ENCODE measurements at places on chromosomes 12 and 14. TPM values are rescaled to one million over a fixed set of nuclear protein-coding genes. Genes with fewer than 3 reads are reported as not detected.

- no peaks in the 10 kb centered on the region for H3K27me3 ChIP-seq
- no peaks in the 10 kb centered on the region for H3K4me1 ChIP-seq
- no peak overlapping the region for H3K27ac ChIP-seq
Observed at GRCh38 chr12:116404913-116405611, 127.6 kb upstream of the MED13L start.

- no peak overlapping the region for H3K27ac ChIP-seq
- H3K4me1 ChIP-seq = no peaks in the 10 kb centered on the region
- no peak overlapping the region for H3K4me3 ChIP-seq
- H3K27me3 ChIP-seq = no peaks in the 10 kb centered on the region
- H3K36me3 ChIP-seq = peaks cover 64% of the 10 kb centered on the region
Observed at GRCh38 chr12:109912855-109913321, 12.8 kb downstream of the TCHP start.

- no peaks in the 10 kb centered on the region for H3K36me3 ChIP-seq
- peaks cover 58% of the 10 kb centered on the region for H3K27me3 ChIP-seq
- H3K27ac ChIP-seq = no peak overlapping the region
- DNase-seq = no peak
- H3K4me1 ChIP-seq = no peaks in the 10 kb centered on the region
Observed at GRCh38 chr12:100716945-100717732, 77.4 kb upstream of the ANO4 start.

DNA sequence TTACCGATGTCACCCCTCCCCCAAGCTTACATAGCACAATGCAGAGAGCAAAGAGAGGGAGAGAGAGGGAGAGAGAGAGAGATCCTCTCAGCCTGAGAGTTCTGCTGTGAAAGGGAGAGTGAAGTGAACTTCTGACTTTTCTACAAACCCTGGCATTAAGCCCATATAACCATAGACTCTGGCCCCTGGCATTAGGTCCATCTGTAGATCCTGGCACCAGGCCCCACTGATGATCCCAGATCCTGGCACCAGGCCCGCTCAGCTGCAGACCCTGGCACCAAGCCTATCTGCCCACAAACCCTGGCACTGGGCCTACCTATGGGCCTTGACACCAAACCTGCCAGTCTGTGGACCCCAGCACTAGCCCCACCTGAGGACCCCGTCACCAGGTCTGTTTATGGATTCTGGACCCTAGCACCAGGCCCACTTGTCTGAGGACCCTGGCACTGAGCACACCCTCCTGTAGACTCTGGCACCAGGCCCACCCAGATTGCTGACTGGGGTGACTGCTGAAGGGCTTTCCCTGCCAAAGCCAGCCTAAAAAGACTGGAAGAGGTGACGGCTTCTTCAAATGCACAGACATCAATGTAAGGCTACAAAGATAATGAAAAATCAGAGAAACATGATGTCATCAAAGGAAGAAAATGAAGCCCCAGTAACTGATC, 14.5 kb upstream of the KRT83 start:
- no peaks in the 10 kb centered on the region for H3K36me3 ChIP-seq
- peaks cover 3% of the 10 kb centered on the region for H3K4me1 ChIP-seq
- no peak overlapping the region for H3K27ac ChIP-seq

DNA sequence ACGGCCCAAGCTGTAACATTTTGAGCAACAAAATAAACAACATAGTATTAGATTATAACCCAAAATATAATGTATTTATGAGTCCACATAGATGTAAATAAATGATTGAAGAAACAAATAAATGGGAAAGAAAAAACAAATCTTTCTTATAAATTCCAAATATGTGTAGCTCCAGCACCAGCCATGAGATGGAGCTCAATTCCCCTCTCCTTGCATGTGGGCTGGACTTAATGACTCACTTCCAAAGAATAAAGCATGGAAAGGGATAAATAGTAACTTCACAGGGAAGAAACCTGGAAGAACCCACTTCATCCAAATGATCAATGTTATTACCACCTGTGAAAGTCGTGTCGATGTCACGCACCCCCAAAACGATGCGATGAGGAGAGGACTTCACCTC, 158.8 kb downstream of the RPAP3 start:
- DNase-seq = no peak
- no peaks in the 10 kb centered on the region for H3K27me3 ChIP-seq
- H3K4me1 ChIP-seq = peaks cover 7% of the 10 kb centered on the region
- no peak overlapping the region for H3K4me3 ChIP-seq

DNA sequence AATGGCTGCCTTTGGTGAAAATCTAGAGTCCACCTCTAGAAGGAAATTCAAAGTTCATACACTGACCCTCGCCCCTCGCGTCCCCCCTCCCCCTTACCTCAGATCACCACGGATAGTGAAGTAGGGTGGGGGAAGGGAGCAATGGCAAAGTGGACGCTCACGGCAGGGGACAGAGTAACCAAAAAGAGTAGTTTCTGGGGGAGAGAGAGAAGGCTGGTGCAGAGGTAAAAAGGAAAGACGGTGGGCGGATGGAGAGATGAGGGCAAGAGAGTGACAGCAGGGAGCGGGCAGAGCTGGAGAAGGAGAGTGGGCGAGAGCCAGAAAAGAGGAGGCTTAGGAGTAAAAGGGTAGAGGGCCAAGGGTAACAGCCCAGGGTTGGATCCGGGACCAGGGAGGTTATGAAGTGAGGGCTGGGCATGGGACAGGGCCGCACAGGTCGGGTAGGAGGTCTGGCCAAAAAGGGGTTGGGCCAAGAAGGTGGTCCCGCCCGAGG, 423 bp downstream of the ALDH6A1 start:
- peak overlapping the region; percentile 99 for H3K4me3 ChIP-seq
- peaks cover 31% of the 10 kb centered on the region for H3K4me1 ChIP-seq
- DNase-seq = no peak
- peak overlapping the region; percentile 97 for H3K27ac ChIP-seq
- peaks cover 6% of the 10 kb centered on the region for H3K36me3 ChIP-seq

GRCh38 chr12:108477055-108477880, 37.8 kb upstream of the FICD start:
- H3K27me3 ChIP-seq = peaks cover 2% of the 10 kb centered on the region
- H3K4me3 ChIP-seq = no peak overlapping the region
- no peak for DNase-seq
- no peaks in the 10 kb centered on the region for H3K4me1 ChIP-seq
- no peaks in the 10 kb centered on the region for H3K36me3 ChIP-seq
- H3K27ac ChIP-seq = no peak overlapping the region

DNA sequence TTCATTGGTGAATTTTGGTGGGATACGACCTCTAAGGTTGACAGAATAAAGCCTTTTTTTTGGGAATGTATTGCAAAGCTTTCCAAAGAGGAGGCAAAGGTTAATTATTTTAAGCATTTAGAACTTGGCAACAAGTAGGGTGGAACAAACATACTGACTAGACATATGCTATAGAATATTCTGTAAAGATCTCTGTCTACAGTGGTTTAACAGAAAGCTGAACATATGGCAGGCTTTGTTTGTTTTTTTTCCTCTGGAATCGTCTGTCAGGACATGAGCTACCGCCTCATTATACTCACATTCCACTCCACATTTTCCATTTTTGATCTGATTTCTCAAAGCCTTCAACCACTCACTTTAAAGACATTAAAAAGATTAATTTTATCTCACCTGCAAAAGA, 153.4 kb upstream of the PELI2 start:
- no peak for DNase-seq
- no peak overlapping the region for H3K4me3 ChIP-seq
- H3K27ac ChIP-seq = no peak overlapping the region
- H3K4me1 ChIP-seq = no peaks in the 10 kb centered on the region
- no peaks in the 10 kb centered on the region for H3K36me3 ChIP-seq

- no peak overlapping the region for H3K4me3 ChIP-seq
- H3K27ac ChIP-seq = no peak overlapping the region
- peaks cover 29% of the 10 kb centered on the region for H3K27me3 ChIP-seq
Observed at GRCh38 chr14:24330973-24331674, 3.7 kb downstream of the ADCY4 start.

GRCh38 chr14:32393119-32393518, 64.0 kb downstream of the AKAP6 start:
- H3K36me3 ChIP-seq = no peaks in the 10 kb centered on the region
- H3K4me3 ChIP-seq = no peak overlapping the region
- peaks cover 5% of the 10 kb centered on the region for H3K27me3 ChIP-seq
- no peak overlapping the region for H3K27ac ChIP-seq
- H3K4me1 ChIP-seq = no peaks in the 10 kb centered on the region
- DNase-seq = no peak

- no peak overlapping the region for H3K4me3 ChIP-seq
- H3K27me3 ChIP-seq = peaks cover 4% of the 10 kb centered on the region
- no peak overlapping the region for H3K27ac ChIP-seq
- peaks cover 14% of the 10 kb centered on the region for H3K4me1 ChIP-seq
Observed at GRCh38 chr12:13592063-13592942, 389.1 kb downstream of the GRIN2B start.

GRCh38 chr12:75913502-75914351, 117.8 kb downstream of the PHLDA1 start:
- H3K27ac ChIP-seq = peak overlapping the region; percentile 65
- H3K4me1 ChIP-seq = peaks cover 25% of the 10 kb centered on the region
- H3K4me3 ChIP-seq = no peak overlapping the region
- peak; percentile 63 for DNase-seq
- H3K36me3 ChIP-seq = no peaks in the 10 kb centered on the region
- peaks cover 3% of the 10 kb centered on the region for H3K27me3 ChIP-seq

DNA sequence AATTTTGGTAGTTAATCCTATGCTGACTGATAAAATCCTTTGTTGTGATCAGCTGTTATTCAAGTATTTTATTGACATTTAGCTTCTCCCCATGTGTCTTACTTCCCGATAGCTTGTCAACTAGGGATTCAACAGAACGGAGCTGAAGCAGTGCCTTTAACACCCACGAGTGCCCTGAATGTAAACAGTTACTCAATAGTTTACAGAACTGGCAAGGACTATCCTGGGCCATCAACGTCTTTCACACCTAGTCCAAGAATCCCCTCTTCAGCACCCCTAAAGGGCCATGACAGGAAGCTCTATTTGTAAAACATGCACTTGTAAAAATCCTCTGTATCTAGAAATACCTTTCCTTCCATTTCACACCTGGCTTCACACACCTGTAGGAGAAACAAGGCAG, 45.3 kb downstream of the SETD3 start:
- no peak overlapping the region for H3K4me3 ChIP-seq
- no peaks in the 10 kb centered on the region for H3K27me3 ChIP-seq
- H3K27ac ChIP-seq = no peak overlapping the region
- H3K36me3 ChIP-seq = peaks cover 53% of the 10 kb centered on the region
- H3K4me1 ChIP-seq = peaks cover 28% of the 10 kb centered on the region
- no peak for DNase-seq

GRCh38 chr12:58341791-58342190, 400.4 kb downstream of the ATP23 start:
- no peaks in the 10 kb centered on the region for H3K4me1 ChIP-seq
- no peak for DNase-seq
- H3K27me3 ChIP-seq = no peaks in the 10 kb centered on the region
- no peak overlapping the region for H3K27ac ChIP-seq
- H3K36me3 ChIP-seq = no peaks in the 10 kb centered on the region
- no peak overlapping the region for H3K4me3 ChIP-seq

DNA sequence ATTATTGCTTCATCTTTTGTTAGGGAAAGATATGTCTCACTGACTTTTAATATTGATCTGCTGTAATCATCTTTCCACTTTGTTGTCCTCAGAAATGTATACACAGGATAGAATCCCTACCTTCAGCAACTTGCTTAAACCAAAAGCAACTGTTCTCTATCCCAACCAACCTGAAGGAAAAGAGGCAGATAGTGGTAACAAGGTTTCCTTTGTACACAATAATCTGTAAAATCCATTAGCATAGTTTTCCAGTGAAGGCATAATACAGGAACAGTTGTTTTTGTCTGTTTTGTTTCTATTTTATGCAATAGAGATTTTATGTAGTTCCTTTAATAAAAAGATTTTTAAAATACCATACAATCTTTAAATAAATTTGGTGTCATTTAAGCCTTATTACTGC, 170.5 kb downstream of the PIK3C2G start:
- no peak for DNase-seq
- H3K4me1 ChIP-seq = no peaks in the 10 kb centered on the region
- no peak overlapping the region for H3K27ac ChIP-seq
- no peak overlapping the region for H3K4me3 ChIP-seq
- H3K36me3 ChIP-seq = no peaks in the 10 kb centered on the region

DNA sequence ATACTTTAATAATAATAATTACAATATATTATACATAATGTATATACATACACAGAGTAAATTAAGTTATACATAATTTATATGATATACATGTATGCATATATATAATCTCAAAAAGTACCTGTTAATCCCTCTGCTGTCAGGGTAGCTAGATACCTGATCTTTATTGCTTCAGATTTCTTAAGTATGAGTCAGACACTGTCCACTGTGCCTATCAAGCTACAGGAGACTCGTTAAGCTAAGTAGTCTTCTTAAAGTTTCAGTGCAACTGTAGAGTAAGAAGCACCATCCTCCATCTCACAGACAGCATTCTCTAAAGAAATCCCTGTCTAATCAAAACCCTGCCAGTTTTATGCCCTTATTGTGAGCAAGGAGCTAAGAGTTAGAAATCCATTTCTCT, 428.7 kb downstream of the RERGL start:
- no peaks in the 10 kb centered on the region for H3K4me1 ChIP-seq
- H3K36me3 ChIP-seq = no peaks in the 10 kb centered on the region
- DNase-seq = no peak

- no peak overlapping the region for H3K4me3 ChIP-seq
- no peaks in the 10 kb centered on the region for H3K4me1 ChIP-seq
- no peaks in the 10 kb centered on the region for H3K27me3 ChIP-seq
- no peaks in the 10 kb centered on the region for H3K36me3 ChIP-seq
Observed at GRCh38 chr12:97748298-97748697, 285.7 kb downstream of the RMST start.

GRCh38 chr12:51848841-51849735, 570 bp upstream of the FIGNL2 start:
- peaks cover 2% of the 10 kb centered on the region for H3K36me3 ChIP-seq
- H3K4me3 ChIP-seq = no peak overlapping the region
- peaks cover 61% of the 10 kb centered on the region for H3K27me3 ChIP-seq
- no peak for DNase-seq
- H3K4me1 ChIP-seq = peaks cover 9% of the 10 kb centered on the region

GRCh38 chr12:58455136-58455535, 465.2 kb downstream of the LRIG3 start:
- no peaks in the 10 kb centered on the region for H3K27me3 ChIP-seq
- no peak overlapping the region for H3K27ac ChIP-seq
- no peak overlapping the region for H3K4me3 ChIP-seq

DNA sequence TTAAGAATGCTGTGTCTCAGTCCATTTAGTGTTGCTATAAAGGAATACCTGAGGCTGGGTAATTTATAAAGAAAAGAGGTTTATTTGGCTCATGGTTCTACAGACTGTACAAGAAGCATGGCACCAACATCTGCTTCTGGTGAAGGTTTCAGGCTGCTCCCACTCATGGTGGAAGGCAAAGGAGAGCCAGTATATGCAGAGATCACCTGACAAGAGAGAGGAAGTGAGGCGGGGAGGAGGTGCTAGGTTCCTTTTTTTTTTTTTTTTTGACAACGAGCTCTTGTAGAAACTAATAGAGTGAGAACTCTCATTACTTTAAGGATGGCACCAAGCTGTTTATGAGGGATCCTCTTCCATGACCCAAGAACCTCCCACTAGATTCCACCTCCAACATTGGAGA, 121.6 kb downstream of the NUBPL start:
- DNase-seq = no peak
- no peaks in the 10 kb centered on the region for H3K27me3 ChIP-seq
- no peak overlapping the region for H3K27ac ChIP-seq

GRCh38 chr12:4037747-4038312, 164.6 kb upstream of the PARP11 start:
- H3K4me1 ChIP-seq = peaks cover 7% of the 10 kb centered on the region
- no peaks in the 10 kb centered on the region for H3K36me3 ChIP-seq
- no peak overlapping the region for H3K27ac ChIP-seq

LRIG3 gene
- total RNA-seq = not detected

SLC16A7 gene
- total RNA-seq = 43.7 TPM

MUCL1 gene
- 0.84 TPM for total RNA-seq

TCL1B gene
- not detected for total RNA-seq

TEX22 gene
- total RNA-seq = 6.4 TPM

Data from activated CD4-positive, alpha-beta T cell treated with anti-CD3 and anti-CD28 coated beads, Interleukin-2, amount 10 ng/mL, durations not matched to agents 24 days and 14 days (primary cell).